ENCODE measurements at places on chromosomes 12 and 14.

DNA sequence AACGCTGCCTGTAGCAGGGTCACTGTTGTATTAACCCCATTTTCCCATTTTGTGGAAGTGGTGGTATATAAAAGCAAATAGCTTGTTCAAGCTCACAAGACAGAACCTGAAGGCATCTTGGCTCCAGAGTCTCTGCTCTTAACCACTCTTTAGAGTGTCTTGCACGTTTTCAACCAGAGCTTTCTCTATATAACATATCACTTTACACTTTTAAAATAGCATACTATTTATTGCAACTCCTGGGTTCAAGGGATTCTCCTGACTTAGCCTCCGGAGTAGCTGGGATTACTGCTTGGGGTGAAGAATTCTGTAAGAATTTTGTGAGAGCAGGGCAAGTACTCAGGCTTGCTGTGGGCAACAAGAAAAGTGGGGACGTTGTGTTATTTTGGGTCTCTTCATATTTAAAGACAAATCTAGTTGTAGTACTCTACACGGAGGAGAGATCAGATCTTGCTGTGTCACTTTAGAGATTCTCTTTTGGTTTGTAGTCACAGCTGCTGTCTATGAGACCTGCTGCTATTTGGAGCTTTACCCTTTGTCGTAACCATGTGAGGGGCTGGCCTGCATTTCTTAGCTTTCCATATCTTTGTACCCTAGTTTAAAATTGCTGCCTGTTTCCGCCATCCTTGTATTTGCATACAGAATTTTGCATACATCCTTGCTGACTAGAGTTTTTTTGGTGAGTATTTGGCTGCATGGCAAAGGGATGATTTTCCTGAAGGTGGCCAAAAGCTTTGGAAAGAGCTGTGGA is 40.7 kb downstream of the WDR20 start:
- DNase-seq: no peak

- no peak for DNase-seq
These were observed 70.0 kb downstream of the ANKRD9 start for GRCh38 chr14:102439556-102439955.

GRCh38 chr12:95838125-95838524 is 20.6 kb upstream of the SNRPF start:
- no peak for DNase-seq

DNA sequence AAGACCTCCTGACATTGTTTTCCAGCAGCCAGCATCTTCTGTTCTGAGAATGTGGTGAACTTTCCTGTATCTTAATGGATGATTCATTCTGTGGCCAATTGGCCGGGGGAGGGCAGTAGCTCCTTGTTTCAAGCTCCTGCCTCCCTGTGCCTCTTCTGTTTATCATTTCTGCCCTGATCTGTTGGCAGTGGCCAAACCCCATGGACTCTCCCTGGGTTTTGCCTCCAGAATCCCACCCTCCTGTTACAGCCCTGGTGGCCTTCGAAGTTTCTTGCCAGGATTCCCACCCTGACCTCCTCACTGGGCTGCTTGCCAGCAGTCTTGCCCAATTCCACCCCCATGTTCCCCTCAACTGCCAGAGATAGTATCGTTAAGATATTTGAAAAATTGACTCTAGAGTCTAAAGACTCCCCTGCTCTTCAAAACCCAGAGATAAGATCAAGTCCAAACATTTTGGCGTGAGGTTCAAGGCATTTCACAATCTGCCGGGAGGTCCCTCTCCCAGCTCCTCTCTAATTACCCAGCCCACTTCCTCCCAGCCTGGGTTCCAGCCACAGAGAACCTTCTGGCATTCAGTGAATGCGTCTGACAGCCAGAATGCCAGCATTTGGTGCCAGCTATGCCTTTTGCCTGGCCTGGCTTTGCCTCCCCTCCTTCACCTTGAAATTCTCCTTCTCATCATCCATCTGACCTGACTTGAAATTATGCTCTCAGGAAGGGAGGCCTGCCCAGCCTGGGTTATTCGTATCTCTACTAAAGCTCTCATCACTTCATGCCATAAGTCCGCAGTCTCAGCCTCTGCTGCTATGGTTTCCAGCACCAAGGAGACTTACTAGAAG is 37.7 kb upstream of the TXNRD1 start:
- DNase-seq: no peak

GRCh38 chr12:16329594-16329993 is 17.9 kb upstream of the MGST1 start:
- no peak for DNase-seq

DNA sequence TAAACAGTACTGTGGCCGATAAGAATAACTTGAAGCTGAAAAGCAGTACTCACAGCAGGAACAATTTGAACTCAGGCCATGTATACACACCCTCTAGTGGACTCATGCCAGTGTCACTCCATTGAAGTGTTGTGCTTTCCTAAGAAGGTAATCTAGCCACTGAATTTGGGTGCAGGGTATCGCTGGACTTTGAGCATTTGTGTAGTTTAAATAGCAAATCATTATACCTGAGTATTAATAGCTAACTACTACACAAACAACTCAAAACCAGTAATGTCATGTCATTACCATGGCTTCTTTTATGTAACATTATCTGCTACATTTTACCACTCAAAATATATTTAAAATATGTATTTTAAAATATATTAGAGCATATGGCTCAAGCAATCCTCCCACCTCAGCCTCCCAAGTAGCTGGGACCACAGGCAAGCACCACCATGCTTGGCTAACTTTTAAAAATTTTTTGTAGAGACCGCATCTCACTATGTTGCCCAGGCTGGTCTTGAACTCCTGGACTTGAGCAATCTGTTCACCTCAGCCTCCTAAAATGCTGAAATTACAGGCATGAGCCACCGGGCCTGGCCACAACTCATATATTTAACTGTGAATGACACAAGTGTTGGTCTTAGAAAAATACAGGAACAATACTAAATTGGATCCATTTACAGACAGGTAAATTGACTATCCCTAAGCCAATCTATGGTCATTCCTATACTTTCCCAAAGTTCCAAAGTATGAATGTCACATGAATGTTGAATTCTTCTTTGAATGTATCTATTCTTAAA is 25.6 kb upstream of the ARID4A start:
- no peak for DNase-seq

GRCh38 chr12:23253191-23253590 is 628.2 kb downstream of the ETNK1 start:
- DNase-seq: no peak

DNA sequence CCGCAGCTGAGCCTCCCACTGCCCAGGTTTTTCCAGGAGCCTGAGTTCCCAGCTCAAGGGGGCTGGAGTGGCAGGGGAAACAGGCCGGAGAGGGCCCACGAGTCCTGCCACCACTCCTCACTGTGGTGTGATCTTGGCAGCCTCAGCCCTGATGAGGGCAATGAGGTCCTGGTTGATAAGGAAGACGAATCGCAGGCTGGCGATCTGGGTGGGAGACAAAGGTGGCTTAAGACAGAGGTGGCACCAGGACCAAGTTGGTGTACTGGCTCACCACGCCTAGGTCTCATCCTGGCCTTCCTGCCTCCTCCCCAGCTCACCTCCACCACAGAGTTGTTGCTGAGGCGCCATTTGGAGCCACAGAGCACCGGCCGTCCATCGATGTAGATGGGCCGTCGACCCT is 9.4 kb downstream of the MCRS1 start:
- DNase-seq: no peak

DNA sequence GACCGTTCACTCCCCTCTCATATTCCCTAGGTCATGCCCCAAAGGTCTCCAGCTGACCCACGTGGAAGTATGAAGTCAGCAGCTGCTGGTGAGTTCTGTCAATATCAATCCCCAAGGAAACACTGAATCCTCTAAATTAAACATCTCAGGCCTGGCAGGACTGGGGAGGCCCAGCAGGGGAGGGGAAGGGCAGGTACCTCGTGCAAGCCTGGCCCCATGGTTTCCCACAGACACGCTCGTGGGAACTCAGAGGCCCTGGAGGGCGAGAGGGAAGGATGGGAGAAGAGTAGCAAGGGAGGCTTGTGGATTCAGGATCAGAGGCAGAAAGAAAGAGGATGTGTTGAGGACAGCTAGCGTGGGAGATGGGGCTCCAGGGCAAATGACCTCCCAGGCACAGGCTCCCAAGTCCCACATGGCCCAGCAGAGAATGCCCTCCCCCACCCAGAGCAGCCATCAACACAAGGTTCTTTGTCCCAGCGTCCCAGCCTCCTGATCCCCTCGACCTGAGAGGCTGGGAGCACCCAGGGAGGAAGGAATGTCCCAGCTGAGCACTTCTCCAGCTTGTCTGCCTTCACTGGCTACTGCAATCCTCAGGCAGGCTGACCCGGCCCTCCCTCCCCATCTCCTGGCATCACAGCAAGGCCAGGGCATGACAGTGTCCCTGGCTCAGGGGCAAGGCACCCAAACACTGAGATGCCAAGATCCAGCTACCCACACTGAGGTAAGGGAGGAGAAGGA is 20.1 kb upstream of the RPLP0 start:
- no peak for DNase-seq

- no peak for DNase-seq
These were observed 61.7 kb downstream of the PPP1R12A start for GRCh38 chr12:79873201-79873600.

GRCh38 chr14:51554339-51554920 is 97.3 kb upstream of the FRMD6 start:
- DNase-seq: no peak

DNA sequence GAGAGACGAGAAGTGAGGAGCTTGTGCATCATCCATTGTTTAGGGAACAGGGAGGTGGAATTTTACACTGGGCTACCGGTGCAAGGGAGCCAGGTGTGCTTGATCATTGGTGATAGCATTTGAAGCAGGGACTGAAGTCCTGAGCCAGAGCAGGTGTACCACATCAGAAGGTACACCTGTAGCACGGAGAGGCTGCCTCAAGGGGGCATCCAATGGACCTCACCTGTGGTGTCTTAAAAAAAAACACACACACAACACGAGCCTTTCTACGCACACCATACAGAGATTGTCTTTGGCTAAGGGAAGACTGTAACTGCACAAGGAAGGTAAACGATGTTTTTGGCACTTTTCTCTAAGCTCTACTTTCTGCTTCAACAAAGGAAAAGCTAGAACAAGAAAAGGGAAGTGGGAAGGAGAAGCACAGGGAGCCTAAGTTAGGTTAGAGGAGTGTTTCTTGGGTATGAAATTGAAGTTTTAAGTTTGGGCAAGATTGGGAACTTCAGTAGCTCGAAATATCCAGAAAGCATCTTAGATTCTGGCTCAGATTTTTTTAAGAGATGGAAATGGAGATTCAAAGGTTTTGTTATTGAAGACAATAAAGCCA is 334.3 kb upstream of the FBXO33 start:
- DNase-seq: no peak

DNA sequence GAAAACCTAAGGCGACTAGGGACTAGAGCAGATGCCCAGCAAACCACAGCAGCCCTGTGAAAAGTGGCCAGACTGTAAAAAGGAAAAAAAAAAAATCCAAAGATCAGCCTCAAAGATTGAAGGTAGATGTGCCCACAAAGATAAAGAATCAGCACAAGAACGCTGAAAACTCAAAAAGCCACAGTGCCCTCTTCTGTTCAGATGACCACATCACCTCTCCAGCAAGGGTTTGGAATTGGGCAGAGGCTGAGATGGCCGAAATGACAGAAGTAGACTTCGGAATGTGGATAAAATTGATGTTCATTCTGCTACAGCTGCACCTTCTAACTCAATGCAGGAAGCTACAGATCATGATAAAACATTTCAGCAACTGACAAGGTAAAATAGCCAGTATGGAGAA is 154.4 kb downstream of the GPHN start:
- DNase-seq: no peak

- DNase-seq: no peak
These were observed 53.5 kb upstream of the RAP1B start for GRCh38 chr12:68557011-68557730.

DNA sequence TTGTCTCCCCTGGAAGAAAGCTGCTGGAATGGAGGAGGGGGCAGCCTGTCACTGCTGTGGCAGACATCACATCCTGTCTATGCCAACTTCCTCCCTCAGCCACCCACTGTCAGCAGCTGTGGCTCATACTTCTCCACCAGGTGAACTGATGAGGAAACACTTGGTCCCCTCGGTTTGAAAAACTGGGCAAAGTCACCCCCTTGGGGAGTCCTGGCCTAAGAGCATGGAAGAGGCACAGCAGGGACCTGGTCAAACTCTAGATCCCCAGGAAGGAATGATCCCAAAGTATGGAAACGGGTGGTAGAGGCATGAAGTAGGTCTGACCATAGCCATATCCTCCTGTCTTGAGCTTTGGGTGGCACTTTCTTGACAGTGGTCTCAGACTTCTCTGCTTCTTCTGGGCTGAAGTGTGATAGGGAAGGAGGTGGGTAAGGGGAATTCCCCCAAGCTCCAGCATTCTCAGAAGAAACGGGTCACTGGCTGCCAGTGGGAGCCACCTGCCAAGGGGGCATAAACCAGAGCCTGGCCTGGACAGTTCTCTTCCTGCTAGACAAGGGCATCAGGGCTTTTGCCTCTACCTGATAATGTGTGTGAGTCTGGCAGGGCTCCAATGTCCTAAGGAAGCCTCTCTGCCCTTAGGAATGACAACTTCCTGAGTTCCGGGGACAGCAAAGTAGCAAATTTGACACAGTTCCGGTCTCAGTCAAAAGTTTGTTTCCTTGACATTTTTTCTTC is 36.0 kb downstream of the FMNL3 start:
- no peak for DNase-seq

DNA sequence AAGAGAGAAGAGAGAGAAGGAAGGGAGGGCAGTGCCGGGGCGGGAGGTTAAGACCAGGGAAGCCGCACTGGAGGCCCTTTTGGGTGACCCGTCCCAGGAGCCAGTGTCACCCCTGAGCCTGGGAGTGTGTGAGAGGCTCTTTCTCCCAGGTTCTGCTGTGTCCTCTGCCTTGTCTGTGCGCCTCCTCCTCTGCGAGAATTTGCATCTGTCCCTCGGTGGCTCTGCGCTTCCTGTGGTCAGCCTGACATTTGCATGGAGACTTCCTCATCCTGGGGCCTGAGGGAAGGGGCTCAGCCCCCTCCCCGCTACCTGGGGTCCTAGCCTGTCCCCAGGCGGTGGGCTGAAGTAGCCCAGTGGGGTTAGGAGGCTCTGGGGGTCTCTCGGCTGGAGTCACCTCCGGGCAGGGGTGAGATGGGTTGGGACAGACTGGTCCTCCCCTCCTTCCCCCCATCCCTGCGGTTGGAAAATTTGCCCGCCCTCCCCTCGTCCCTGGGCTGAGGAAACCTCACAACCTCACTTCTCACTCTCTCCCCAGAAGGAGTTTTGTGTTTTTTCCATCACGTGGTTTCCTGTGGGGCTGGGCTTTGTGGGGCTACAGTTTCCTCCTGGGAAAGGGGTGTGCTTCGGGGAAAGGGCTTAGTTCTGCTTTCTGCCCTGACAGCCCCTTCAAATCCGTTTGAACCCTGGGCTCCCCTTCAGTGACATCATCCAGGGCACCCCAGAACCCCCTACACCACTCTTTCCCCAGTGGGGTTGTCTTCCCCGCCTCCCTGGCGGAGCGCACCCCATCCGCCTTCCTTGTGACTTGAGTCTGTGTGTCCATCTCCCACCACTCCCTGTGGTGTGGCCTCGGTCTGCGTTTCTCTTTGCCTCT is 2.5 kb downstream of the PTPN6 start:
- no peak for DNase-seq

GRCh38 chr12:29286081-29286790 is 94.7 kb downstream of the ERGIC2 start:
- no peak for DNase-seq

DNA sequence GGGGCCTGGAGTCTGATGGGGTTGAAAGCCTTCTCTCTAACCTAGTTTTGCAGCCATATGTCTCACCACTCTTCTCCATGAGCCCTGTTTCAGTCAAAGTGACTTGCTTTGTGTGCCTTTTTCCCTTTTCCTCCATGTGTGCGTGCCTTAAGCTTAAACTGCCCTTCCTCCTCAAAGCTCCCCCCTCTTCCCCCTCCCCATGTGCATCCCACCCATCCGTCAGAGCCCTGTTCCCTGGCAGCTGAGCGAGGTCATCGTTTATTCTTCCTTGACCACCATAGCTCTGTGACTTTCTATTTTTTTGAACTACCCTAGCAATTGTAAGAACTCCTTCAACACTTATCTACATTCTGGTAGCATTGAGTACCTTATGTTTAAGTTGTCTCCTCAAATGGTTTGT is 24.9 kb downstream of the SAMD4A start:
- DNase-seq: no peak
